Brain pericyte (primary cell): ENCODE measurements at places on chromosomes 5 and 9.

GRCh38 chr9:34233672-34234071 is 54.8 kb downstream of the UBAP1 start:
- no peak for DNase-seq

DNA sequence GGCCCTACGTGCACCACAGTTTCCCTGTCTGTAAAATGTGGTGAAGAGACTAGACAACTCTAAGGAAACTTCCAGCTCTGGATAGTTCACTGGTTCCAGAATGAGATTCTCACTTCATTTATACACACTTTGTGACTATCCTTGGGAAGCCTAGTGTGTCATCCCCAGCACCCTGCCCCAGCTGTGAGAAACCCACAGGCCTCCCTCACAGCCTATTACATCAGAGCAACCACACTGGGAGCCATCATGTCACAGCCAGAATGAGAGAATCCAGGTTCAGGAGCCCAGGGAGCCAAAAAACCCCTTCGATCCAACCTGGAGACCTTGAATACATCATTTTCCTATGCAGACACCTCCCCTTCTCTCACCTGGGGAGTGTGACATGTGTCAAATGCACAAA is 21.0 kb upstream of the HAND1 start:
- DNase-seq: no peak

DNA sequence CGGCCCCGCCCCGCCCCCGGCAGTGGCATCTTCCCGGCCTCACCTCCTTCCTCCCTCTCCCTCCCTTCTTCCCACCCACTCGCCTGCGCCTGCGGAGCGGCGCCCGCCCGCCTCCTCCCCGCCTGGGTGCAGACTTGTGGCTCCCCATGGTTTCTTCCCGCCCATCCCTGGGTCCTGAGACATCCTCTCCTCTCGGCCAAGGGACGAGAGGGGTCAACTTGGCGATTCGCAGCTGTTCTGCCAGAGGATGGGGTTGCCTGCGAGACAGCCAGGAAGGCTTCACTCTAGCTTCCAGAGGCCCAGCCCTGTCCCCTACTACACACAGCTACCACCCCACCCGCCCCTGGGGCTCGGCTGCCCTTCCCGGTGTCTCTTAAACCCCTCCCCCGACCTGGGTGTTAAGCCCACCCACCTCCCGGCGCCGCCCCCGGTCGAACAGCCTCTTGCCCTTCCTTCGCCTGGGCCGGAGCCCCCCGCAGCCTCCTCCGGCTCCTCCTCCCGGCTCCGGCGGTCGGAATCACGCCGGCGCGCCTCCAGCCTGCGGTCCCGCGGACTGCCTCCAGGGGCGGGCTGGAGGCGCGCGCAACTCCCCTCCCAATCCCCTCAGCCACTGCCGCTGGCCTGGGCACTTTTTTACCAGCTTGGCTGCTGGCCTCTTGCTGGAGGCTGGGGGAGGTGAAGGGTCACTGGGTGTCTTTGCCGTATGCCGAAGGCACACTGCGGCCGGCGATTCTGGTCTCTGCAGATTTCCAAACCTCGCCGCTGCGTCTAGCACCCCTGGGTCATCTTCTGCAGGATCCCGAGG is 1.9 kb downstream of the JADE2 start:
- peak; percentile 88 for DNase-seq

DNA sequence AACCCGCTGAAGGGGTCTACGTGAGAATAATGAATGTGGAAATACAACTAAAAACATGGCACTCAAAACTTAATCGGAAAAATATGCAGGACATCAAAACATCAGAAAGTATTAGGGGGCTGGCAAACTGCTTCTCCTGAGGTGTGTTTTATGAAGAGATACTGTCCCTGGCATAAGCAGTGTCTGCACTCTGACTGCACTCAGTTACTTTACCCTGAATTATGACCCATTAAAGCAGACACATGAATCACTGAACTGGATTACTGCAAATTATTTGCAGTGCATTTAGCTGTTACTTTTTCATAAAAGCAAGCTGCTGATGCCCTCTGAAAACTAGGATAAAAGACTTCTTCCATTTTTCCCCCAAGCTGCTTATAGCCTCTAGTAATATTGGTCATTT is 164.9 kb downstream of the AP3B1 start:
- no peak for DNase-seq

- no peak for DNase-seq
Observed at GRCh38 chr5:58857609-58858008, 274.7 kb downstream of the RAB3C start.

DNA sequence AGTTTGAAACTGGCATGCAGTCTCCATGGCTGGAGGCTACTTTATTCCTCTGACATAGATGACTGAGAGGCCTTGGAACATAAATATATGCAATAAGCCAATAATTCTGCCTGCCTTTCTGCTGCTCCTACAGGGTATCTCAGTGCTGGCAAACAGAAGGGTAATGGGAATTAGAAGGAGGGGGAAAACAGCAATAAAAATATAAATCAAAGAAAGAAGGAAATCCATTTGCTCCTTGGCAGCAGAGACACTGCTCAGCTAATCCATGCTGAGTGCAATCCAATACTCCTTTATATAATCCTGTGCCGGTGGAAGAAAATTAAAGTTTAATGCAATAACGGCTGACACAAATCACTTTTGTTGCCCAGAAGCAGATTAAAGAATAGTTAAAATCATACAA is 478.9 kb downstream of the SPATA31D1 start:
- DNase-seq: no peak

- no peak for DNase-seq
Observed at GRCh38 chr9:88025411-88026117, 51.2 kb upstream of the CDK20 start.

DNA sequence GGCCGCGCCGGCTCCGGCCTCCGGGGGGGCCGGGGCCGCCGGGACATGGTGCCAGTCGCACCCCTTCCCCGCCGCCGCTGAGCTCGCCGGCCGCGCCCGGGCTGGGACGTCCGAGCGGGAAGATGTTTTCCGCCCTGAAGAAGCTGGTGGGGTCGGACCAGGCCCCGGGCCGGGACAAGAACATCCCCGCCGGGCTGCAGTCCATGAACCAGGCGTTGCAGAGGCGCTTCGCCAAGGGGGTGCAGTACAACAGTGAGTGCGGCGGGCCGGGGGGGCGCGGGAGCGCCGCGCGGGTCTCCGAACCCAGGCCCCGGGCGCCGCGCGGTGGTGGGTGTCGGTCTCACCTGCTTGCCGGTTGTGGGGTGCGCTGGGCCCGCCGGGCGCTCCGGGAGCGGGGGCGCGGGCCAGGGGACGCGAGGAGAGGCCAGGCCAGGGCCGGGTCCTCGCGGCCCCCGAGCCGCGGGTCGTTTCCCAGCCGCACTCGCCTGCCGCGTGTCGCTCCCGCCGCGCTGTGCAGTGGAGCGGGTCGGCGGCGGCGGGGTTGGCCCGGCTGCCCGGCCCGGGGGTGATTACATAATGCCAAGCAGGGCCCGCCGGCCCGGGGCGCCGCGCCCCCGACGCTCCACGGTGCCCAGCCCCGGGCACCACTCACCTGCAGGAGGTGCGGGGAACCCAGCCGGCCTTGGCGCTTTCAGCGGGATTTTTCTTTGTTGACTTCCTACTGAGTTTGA is 492 bp downstream of the RABL6 start:
- no peak for DNase-seq

- DNase-seq: no peak
Observed at GRCh38 chr5:86884608-86885007, 266.9 kb downstream of the COX7C start.

GRCh38 chr9:20551236-20551635 is 71.1 kb downstream of the MLLT3 start:
- no peak for DNase-seq

DNA sequence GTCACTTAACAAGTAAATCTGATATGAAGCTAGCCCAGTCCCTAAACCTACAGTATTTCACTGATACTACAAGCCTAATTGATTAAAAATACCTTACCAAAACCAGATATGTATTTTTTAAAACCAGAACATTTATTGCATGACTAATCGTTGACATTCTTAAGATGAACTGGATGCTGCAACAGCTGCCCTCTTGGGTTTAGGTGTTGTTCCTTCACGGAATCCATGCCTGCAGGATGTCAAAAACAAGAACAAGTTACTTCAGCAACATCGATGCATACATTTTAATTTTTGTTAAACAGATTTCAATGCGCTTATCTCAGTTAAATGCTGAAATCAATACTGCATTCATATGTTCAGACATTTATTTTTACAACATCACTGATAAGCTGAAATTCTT is 2.7 kb downstream of the RPL37 start:
- DNase-seq: no peak

- no peak for DNase-seq
Observed at GRCh38 chr5:153630546-153630945, 140.1 kb downstream of the GRIA1 start.

- DNase-seq: no peak
Observed at GRCh38 chr5:35678661-35679060, 61.0 kb downstream of the SPEF2 start.

- no peak for DNase-seq
Observed at GRCh38 chr5:92659246-92659645, 921.8 kb downstream of the NR2F1-AS1 start.

DNA sequence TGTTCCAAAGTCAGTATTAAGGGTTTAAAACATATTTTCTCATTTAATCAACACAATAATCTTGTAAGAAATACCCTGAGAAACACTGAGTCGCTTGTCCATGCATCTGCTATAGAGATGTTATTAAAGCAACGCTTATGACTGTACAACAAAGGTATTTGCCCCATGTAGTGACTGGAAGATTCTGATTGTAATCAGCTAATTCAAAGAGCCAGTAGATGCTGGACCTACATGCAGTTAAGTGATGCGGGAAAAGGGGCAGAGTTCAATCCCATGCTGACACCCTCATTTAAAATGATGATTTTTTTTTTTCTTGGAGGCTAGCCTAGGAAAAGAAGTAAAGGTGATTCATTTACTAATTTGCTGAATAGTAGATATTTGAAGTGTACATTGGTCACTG is 149.3 kb upstream of the MTAP start:
- DNase-seq: no peak

DNA sequence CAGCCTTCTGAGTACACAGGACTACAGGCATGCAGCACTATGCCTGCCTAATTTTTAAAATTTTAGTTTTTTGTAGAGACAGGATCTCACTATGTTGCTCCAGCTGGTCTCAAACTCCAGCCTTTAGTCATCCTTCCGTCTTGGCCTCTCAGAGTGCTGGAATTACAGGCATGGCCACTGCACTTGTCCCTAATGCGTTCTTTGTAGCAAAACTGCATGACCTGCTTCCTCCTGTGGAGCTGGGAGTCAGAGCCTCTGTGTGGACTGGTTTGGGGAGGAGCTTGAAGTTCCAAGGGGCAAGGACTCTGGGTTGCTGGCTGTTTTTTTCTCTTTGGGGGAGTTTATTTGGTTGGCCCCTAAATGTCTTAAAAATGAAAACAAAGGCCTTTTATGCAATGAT is 22.7 kb upstream of the ANKRD34B start:
- DNase-seq: no peak

DNA sequence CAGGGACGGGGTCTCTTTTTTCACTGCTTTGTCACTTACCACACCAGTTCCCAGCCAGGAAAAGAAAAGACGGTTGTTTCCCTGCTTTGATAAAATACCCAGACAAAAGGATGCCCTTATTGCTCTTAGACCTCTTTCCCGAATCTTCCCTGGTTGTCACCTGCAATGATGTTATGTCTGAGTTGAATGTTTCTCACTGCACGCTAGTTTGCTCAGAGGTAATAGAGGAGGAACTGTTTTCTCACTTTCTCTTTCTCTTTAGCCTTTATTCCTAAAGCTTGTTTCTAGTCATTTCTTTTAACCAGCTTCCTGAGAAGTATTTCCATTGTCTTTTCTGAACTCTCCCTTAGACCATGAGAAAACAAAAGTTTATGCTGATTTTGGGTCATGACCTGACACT is 32.9 kb downstream of the ACER2 start:
- no peak for DNase-seq

DNA sequence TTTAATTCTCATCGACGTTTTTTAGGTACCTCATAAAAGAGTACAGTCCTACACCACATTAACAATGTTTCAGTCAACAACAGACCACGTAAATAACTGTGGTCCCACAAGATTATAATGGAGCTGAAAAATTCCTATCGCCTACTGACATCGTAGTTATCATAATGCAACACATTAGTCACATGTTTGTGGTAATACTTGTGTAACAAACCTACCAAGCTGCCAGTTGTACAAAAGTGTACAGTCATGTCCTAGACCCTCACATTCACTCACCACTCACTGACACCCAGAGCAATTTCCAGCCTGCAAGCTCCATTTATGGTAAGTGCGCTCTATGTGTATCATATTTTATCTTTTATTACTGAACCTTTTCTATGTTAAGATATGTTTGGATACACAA is 16.8 kb downstream of the GNAQ start:
- no peak for DNase-seq

- DNase-seq: no peak
Observed at GRCh38 chr9:72384710-72385485, 19.9 kb upstream of the ZFAND5 start.

DNA sequence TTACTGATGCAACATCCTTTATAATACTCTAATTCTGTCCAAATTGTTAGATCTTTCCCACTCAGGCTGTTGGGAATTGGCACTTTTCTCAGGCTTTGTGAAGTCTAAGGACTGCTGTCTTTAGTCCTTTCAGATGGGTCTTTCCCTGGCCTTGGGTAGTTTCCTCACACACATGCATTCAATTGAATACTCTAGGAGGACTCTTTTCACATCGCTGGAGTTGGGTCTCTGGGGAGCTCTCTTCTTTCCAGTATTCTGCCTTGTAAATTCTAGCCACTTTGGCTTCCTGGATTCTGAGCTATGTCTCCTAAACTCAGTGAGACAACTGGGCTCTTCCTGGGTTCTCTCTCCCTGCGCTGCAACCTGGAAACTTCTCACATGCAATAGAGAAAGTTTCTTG is 215.5 kb downstream of the SNX18 start:
- DNase-seq: no peak

DNA sequence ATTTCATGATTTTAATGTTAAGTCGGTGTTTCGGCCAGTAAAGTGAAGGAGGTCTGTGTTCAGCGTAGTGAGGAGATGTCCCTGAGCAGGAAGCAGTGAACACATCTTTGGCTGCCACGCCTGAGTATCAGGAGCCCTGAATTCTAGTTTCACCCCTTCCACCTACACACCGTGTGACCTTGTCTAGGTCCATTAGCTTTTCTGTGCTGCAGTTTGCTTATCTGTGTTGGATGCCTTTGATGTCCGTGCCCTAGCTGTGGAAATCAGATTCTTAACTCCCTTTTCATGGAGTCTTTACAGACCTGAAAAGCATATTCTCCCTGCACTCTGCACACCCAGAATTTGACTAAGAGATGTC is 601 bp downstream of the FBXO38 start:
- DNase-seq: no peak

DNA sequence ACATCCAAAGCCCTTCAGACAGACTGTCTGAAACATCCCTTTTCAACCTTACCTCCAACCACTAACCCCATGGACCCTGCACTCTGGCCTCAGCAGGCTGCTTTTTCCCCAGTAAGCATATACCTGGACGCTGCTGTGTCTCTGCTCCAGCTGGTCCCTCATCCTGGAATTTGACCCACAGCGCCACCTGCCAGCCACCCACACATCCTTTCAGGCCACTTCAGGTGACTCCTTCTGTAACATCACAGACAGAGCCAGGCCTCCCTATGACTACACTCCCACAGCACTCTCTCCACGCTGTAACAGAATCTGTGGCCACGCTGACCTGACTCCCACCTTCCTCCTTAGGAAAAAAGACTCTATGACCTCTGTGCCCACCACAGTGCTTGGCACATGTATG is 3.4 kb downstream of the MGAT1 start:
- no peak for DNase-seq

GRCh38 chr5:75320371-75320770 is 16.6 kb upstream of the HMGCR start:
- no peak for DNase-seq

- DNase-seq: no peak
Observed at GRCh38 chr9:34869390-34869789, 88.7 kb upstream of the PHF24 start.
